Fibroblast of pulmonary artery (primary cell): ENCODE measurements at places on chromosomes 13 and 19.
A peak's percentile ranks its signal among the peaks of the same experiment; 100 is the strongest.

DNA sequence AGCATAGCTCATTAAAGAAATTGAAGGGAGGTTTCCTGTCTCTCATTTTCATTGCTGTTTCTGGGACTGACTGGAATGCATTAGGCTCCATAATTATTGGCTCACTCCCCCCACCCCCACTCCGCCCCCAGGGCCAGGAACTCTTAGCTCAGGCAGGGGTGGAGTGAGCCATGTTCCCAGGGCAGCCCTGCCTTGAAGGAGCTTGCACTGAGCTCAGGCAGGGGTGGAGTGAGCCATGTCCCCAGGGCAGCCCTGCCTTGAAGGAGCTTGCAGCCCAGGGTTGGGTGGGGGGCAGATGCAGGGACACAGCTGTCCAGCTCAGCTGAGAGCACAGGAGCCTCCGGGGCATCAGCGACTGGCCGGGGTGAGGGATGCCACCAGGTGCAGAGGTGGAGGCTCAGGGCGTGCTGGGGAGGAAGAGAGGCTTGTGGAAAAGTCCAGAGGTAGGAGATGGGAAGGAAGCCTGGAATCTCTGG is 39.1 kb upstream of the TFDP1 start:
- DNase-seq = no peak

DNA sequence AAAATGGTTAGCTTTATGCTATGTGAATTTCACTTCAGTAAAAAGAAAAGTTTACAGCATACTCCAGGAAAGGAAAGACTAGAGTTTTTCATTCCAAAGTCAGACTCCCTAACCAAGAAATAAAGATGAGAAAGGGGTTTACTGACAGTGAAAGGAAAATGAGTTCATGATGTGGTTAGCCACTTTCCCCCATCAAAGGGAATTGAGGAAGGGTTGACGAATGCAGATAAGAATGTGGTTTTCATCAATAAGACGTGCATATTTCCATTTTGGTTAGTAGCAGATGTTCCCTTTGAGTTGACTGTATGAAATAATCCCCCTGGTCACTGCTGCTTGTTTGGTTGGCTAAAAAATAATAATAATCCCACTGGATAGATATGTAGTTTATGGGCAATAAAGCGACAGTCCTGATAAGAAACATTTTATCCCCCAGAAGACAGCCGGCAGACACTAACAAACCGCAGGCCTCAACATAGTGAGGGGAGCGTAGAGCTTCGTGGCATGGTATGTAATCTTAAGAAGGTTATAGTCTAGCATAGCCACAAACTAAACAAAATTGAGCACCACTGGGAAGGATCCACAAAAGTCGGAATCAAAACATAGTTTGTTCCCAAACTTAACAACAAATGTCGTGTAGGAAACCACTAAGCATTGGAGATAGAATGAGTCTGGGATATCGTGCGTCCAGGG is 114.8 kb downstream of the COL4A2 start:
- DNase-seq = peak; percentile 76

DNA sequence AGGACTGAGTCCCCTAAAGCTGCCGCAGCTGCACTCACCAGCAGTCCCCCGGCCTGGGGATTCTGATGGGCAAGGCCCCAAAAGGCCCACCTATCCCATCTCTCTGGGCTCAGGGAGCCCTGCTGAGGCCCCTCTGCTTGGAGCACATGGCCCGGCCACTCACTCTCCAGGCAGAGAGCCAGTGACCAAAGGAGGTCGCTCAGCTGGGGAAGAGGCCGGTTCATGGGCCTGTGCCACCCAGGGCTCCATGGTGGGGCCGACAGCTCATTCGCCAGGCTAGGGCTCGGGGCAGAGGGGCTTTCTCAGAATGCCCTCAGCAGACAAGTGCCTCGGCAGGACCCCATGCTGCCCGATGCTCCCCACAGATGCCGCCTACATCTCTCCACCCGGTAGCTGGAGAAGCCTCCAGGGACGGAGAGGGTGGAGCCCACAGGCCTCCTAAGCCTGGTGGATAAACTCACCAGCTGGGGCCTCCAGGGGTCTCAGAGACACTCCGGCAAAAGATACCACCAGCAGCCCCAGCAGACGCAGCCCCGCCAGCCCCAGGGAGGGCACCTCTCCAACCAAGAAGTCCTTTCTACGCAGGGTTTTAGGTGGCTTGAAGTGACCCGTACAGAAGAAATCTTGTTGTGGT is 54.4 kb downstream of the MLLT1 start:
- DNase-seq = no peak

GRCh38 chr13:28613562-28613961 is 45.4 kb upstream of the POMP start:
- DNase-seq = no peak
